Activated T-cell treated with anti-CD3 and anti-CD28 coated beads for 48 hours (primary cell): ENCODE measurements at places on chromosomes 13 and 19.

GRCh38 chr13:63044589-63045313, 1629.1 kb upstream of the PCDH20 start:
- no peak for DNase-seq

DNA sequence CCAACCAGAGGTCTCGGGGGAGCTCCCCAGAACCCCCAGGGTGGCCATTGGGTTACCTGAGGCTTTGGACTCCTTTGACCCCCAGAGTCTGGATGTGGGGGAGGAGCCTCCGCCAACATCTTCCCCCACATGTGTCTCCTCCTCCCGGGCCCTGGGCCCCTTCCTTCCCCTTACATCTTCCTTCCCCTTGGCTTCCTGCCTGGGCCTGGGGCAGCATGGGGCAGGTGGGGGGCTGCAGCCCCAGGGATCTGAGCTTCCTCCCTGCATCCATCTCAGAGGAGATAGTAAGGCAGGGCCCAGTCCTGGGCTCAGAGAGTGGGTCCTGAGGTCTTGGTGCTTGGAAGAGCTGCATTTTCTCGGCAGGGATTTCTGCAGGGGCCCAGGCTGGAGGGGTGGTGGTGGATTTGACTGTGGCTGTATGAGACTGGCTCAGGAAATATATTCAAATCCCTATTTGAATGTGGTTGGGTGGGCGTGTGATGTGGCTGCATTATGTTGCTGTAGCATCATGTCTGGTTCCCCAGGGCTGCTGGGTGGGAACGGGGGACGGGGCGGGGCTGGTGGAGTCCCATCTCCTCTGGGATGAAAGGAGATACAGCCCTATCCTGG, 919 bp downstream of the VAV1 start:
- DNase-seq, result peak; percentile 58

DNA sequence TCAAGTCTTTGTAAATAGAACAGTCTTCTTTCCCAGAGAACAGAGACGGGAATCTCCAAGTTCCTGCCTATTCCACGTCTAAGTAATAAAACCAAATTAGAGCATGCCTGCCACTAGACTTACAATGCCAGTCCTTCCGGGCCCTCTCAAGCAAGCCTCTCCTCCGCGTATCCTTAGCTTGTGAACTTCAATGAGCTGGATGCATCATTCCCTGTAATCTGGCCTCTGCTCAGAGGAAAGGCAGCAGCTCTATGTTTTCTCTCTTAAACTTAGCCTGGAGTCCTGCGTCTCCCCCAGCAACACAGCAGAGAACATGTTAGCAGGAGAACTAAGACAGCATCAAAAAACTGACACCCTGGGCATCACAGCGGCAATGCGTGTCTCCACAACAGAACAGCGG, 8.2 kb downstream of the NALCN start:
- DNase-seq, result no peak

GRCh38 chr13:97849305-97849704, 104.2 kb upstream of the IPO5 start:
- DNase-seq, result no peak

GRCh38 chr13:45940061-45940460, 88.5 kb upstream of the SIAH3 start:
- DNase-seq, result no peak

GRCh38 chr13:66915596-66916185, 314.4 kb downstream of the PCDH9 start:
- no peak for DNase-seq

- no peak for DNase-seq
These were observed 48.3 kb upstream of the RFXAP start for GRCh38 chr13:36770741-36771140.

DNA sequence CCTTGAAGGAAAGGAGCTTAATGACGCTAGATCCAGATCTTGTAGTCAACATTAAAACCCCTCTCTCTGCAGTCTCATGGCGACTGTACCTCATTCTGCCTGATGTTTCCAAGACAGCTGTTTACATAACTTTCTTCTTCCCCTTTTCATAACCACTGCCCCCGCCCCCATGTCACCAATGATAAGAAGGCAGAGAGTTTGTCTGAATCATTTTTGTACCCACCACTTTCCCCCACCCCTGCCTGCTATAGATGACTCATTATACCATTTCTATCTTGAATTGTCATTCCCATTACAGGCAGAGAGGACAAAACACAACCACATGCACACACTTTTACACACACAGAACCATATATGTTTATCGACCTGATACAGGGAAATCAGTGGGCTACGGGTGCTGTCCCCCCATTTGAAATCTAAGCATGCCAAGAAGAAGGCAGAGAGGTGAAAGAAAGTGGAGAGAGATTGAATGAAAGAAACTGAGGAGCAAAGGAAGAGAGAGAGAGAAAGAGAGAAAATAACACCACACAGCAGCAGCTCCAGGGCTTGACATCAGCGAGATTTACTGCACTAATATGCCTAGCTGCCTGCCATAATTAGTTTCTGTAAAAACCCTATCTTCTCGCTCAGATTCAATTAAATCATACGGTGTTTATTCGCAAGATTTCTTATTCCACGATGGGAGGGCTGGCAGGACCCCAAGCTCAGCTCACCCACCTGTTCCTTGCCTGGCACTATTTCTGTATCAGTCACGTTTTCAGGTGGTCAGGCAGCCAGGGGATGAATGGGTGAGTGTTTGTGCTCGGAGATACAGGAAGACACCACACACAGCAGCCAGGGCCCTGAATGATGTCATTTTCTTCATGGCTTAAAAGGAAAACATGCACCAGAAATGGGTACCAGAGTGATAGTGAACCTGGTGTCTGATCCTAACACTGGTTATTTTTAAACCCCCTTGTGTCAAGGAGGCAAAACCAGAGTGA, 114.3 kb upstream of the SERP2 start:
- DNase-seq, result peak; percentile 66

DNA sequence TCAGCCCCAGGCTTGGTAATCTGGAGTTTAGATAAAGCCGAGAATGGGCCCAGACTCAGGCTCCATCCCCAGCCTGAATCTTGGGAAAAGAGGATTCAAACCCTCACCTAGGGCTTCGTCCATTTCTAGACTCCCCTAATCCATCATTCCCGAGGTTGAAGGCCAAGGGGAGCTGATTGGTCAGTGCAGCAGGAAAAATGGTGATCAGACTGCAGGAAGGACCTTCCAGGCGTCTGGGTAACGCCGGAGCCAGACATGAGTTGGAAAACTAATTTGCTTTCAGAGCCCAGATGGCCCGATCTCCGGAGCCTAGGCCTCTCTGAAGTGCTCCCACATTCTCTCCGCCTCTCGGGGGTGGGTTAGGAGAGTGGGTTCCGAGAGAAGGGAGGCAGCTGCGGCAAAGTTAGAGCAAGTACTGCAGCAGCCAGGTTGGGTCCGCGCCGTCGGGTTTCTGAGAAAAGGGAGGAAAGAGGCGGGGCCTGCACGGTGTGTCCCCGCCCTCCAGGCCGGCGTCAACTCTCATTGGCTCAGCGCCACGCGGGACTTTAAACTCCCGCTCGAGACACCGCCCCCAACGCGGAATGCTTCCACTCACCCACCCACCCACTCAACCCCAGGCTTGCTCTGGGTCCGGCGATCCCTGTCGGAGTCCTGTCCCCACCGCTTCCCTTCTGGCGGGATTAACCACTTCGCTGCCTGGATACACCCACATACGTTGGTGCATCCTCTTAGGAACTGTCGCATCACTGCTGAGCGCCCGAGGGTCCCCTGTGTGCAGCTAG, 788 bp upstream of the RTBDN start:
- peak; percentile 36 for DNase-seq

DNA sequence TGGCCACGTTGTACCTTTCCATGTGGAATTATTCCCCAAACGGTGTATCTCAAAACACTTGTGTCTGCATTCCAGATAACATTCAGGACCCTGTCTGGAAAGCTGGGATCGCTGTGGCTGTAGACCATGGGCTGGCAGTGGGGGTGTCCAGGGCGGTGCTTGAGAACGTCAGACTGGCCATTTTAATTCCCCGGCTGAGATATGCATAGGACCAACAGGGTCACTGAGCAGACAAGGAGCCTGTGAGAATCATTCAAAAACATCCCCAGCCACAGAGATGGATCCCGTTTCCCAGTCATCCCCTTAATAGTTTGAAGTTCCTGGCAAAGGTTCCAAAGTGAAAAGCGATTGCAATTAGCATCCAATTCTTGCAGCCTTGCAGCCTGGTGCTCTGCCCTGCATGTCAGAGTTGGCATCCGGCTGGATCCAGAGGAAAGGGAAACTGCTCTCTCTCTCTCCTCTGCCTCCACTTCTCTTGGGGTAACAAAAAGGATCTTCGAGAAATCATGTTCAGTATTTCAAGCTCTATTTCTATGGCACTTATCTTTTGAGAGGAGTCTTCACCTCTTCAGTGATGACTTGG, 41.6 kb downstream of the IFT88 start:
- DNase-seq, result no peak

- no peak for DNase-seq
These were observed 91.1 kb downstream of the RNASEH2B start for GRCh38 chr13:51000571-51001260.

- DNase-seq, result no peak
These were observed 60.9 kb upstream of the MED4 start for GRCh38 chr13:48155848-48156247.

GRCh38 chr13:88257706-88258105, 586.5 kb downstream of the SLITRK5 start:
- no peak for DNase-seq

GRCh38 chr13:86476656-86477055, 677.4 kb upstream of the SLITRK6 start:
- no peak for DNase-seq

DNA sequence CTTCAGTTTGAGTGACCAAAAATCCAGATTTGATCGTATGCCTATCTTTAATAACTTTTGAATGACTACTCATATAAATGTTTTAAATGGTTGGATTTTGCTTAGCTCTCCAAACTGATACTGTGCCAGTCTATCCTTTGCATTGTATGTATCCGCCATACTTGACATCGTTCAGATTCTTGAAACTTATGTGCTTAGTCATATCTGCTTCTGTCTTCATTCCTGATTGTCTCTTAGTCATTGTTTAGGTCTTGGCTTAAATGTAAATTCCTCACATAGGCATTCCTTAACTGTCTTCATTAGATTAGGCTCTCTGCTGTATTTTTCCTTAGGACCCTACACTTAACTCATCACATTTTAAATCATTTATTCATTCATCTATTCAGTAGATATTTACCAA, 126.0 kb downstream of the PCCA start:
- DNase-seq, result no peak

GRCh38 chr13:42656161-42656560, 82.2 kb downstream of the TNFSF11 start:
- no peak for DNase-seq

DNA sequence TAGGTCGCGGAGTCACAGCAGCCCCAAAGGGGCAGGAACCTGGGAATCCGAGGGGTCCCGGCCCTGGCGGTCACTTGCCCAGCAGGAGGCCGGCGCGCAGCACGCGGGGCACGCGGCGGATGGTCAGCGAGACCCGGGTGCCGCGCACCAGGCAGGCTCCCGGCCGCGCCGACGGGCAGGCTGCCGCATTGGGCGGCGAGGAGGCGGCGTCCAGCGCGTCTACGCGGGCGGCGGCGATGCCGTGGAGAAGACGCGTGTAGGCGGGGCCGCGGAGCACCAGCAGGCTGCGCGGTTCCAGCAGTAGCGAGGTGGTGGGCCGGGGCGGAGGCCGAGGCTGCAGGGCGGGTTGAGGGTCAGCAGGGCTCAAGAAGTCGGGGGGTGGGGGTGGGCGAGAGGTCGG, 607 bp upstream of the SYNE4 start:
- peak; percentile 59 for DNase-seq

GRCh38 chr19:46766569-46767317, 20.5 kb upstream of the STRN4 start:
- peak; percentile 57 for DNase-seq
